Stimulated activated CD4-positive, alpha-beta T cell treated with anti-CD3 and anti-CD28 coated beads, Interleukin-12 subunit alpha, Interleukin-12 subunit beta, amount 100 ng/mL, for 4 hours (primary cell): ENCODE measurements at places on chromosomes 13 and 19.

- DNase-seq, result no peak
These were observed 17.3 kb downstream of the PRKCSH start for GRCh38 chr19:11452620-11453310.

GRCh38 chr19:21202865-21203494 is 61.1 kb downstream of the ZNF431 start:
- no peak for DNase-seq

- DNase-seq, result no peak
These were observed 11.1 kb downstream of the ATP4B start for GRCh38 chr13:113646921-113647340.

DNA sequence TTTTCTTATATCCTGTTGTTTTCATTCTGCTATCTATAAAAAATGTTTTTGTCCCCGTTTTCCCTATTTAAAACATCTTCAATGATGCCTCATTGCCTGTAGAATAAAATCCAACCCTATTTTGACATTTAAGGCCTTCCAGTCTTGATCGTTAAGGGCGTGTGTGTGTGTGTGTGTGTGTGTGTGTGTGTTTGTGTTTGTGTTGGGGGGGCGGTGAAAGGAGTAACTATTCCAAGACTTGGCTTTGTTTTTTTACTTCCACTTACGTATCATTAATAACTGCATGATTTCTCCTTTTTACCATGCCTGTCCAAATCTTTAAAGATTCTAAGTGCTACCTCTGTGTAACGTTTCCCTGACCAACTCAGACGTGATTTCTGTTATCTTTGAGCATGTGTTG is 784 bp downstream of the PIBF1 start:
- no peak for DNase-seq

- no peak for DNase-seq
These were observed 83.1 kb downstream of the ALOX5AP start for GRCh38 chr13:30818323-30818960.

DNA sequence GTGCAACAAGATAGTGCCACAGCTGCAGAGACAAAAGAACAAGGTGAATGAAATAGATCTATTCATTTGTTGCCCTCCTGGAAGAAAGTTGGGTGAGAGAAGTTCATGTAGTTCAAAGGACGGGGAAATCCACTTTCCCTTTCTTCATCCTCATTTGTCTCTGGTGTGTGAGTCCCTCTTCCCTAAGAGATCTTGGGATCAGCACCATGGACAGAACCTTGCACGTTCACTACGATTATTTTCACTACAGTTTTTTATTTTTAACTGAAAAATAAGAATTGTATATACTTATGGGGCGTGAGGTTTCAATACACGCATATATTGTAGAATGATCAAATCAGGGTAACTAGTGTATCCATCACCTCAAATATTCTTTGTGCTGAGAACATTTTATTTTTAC is 29.2 kb downstream of the NLRP5 start:
- no peak for DNase-seq

DNA sequence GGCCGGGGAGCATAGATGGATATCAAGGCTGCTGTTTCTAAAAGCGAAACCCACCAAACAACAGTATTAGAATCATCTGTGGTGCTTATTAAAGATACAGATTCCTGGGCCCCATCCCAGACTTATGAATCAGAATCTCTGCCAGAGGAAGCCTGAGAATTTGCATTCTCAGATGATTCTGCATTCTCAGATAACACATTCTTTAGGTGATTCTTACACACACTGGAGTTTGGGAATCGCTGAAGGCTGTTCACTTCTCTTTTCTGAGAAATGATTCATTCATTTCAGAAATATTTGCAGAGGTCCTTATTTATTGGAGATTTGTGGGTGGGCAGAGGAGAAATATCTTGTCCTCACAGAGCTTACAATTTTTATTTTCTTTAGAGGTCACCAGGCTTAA is 24.4 kb downstream of the ALOX5AP start:
- DNase-seq, result no peak

GRCh38 chr13:44573790-44574465 is 2.2 kb downstream of the TSC22D1 start:
- DNase-seq, result no peak

DNA sequence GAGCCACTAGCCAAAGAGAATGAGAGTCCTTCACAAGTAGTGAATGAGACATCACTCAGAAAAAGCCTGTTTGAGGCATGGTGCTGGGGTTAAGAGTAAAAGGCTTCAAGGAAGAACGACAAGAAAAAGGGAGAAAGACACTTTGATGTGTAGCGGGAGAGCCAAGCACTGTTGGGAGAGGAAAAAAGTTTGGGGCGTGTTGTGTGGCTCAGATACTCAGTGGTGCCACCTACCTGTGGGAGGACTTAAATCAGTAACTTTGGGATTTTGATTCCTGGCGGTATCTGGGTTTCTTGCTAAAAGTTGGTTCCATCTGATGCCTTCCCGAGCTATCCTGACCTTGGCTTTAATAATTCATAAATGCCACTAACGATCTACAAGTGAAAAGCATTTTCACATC is 12.3 kb downstream of the ELSPBP1 start:
- DNase-seq, result no peak

DNA sequence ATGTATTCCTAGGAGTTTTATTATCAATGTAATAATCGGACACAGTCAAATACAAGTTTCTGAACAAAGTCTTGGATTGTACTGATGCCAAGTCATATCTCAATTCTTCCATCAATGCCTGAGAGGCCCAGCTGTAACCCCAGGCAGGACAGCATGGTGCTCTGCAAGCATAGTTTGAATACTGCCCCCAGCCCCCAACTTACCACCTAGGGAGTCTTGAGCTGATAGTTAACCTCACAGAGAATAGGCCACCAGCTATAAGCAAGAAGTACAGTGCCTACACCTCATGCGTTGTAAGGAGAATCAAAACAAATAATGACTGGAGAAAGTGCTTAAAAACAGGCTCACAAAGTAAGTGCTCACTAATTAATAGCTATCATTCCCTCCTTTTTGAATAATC is 2.7 kb downstream of the PROSER1 start:
- no peak for DNase-seq

DNA sequence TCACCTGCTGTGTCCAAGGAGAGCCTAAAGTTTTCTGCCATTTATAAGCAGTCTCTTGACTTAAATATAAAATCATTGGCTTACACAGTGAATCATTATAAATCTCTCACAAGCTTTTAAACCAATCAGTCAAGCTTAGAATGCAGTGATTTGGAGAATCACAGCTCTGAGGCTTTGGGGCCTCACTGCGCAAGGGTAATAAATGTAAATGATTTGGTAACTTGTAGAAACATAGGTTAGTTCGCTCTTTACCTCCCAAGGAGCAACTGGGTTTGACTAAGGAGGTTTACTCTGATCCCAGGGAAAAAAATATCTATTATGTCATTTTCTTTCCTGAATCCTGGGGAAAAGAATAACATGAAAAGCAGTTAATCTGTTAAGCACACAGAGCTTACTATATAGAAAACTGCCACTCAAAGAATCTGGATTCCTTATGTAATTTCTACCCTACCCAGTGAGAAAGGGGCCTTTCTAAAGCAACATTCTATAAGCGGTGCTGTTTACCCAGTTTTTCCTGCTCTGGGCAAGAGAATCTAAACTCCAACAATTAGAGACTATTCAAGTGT is 128.2 kb downstream of the MZT1 start:
- no peak for DNase-seq

GRCh38 chr13:96299235-96299634 is 209.3 kb downstream of the HS6ST3 start:
- DNase-seq, result no peak

DNA sequence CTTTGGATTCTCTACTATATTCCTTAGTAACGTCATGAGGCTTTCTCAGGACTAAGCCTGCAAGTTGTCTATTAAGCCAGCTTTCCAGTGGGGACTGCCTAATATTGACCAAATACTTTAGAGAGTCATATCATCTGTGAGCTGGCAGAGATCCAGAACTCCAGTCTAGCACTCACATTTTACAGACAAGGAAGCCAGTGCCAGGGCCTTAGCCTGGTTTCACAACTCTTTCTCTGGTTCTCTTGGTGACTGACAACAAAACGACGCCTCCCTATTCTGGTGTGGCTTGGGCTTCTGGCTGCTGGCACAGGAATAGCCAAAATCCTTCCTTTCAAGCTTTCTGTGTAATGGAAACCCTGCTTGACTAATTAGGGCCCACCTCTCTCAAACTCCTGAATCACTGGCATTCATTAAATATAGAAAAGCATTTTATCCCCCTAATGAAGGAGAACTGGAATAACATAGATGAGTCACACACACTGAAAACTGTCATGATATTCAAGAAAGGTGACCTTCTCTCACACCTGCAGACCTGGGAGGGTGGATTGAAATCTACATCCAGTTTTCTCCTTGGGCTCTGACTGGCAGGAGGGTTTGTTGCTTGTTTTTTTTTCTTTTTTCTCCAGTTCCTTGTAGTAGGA is 75.2 kb upstream of the UBL3 start:
- no peak for DNase-seq

GRCh38 chr13:37869756-37870488 is at the start of gene TRPC4:
TSS of gene TRPC4 (minus strand) at chr13:37869772. CDS start at chr13:37783333, 86,439 bp downstream.
- no peak for DNase-seq

- DNase-seq, result no peak
These were observed 31.6 kb downstream of the AP1M1 start for GRCh38 chr19:16229322-16229641.

- DNase-seq, result no peak
These were observed 1.2 kb downstream of the F7 start for GRCh38 chr13:113106711-113107351.

- no peak for DNase-seq
These were observed 190.9 kb upstream of the RNF113B start for GRCh38 chr13:98368019-98368418.

DNA sequence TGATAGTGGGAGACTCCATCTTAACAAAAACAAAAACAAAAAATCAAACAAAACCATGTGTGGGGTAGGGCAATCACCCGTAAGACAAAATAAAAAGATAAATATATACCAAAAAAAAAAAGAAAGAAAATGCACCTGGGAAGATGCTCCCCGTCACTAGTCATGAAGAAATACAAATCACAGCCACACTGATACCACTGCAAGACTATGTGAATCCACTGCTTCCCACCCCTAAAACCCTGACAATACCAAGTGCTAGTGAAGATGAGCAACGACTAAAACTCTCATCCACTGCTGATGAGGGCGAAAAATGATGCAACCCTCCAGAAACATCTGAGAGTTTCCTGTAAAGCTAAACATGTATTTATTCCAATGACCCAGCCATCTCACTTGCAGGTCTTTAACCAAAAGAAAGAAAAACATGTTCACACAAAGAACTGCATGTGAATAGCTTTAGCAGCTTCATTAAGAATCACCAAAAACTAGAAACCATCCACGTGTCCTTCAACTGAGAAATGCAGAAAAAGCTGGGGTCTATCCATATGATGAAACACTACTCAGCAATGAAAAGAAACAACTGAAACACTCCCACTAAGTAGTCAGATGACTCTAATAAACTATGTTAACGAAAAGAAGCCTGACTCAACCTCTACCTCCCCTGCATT is 31.7 kb downstream of the BRD4 start:
- DNase-seq, result no peak

DNA sequence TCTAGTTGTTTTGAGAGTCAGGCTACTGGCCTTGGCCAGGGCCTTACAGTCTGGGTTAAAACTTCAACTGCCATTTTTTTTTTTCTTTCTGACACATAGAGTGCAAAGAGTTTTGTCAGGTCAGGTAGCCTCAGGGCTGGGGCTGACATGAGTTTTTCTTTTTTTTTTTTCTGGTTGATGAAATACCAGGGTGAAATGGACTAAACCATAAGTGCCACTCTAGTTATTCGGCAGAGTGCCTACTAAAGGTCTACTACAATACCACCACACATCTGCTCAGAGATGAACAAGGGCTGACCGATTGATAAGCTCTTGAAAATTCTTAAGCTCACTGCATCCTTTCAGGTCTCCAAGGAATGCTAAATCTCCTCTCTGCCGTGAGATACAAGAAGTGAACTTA is 4.4 kb upstream of the ZNF320 start:
- no peak for DNase-seq

DNA sequence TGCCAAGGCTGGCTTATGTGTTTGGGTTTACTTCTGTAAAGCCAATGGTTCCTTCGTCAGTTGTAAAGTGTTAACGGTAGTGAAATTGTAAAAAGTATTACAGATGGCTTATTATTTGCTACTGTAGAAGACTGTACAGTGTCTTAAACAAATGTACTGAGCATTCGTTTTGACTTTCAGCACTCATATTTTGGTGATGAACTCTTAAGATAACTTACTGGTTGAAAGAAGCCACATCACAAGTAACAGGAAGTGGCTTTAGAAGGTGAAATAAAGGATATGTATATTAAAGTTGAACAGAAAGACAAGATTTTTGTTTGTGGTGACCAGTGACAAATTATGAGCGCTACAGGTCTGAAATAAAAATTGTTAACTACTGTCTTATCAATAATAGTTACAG is 64.2 kb downstream of the URI1 start:
- DNase-seq, result no peak

GRCh38 chr19:29383696-29384095 is 142.1 kb upstream of the VSTM2B start:
- no peak for DNase-seq

DNA sequence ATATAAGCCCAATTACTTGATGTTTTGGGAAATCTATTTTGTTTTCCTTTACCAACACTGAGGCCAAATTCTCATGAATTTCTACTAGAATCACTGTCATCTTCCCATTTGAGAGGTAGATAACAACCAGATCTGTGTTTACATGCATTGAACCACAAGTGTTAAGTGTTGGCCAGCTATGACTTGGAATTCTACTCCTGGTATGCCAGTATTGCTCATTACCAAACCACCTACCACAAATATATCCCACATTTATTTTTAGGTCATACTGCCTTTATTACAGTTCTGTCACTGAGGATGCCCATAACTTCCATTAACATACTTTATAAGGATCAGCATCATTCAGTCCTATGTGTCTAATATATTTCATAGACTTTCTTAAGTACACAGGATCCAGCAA is 328.9 kb downstream of the DIAPH3 start:
- DNase-seq, result no peak

DNA sequence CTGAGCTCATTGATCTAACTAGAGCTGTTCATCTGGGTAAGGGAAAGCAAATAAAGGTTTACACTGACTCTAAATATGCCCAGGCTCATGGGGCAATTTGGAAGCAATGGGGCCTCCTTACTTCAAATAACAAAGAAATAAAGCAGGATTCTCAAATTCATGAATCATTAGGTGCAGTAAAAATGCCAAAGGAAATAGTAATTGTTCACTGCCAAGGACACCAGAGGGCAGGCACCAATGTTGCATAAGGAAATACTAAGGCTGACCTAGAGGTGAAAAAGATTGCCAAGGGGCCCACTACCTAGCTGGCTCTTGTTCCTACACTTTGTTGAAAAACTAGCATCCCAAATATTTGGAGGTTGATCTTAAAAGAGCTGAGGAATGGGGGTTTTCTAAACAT is 1686.7 kb upstream of the MIR17HG start:
- DNase-seq, result no peak

- DNase-seq, result no peak
These were observed 495 bp downstream of the DCLK1 start for GRCh38 chr13:36130552-36131221.

DNA sequence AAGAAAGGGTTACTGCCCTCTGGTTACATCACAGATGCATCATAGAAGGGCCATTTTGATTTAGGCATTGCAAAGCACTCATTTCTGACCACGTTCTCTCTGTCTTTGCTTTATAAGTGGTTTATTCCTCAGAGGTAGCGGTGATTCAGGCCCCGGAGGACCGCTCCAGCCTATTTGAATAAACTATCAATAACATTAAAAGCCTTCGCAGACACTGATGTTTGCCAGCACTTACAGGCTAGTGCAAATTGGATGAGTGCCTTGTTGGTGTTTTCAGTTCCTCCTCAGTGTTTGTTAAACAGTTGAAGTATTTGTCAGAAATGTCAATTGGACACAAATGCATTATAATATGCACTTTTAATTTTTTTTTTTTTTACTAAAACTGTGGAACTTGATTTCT is 120.2 kb downstream of the RXFP2 start:
- no peak for DNase-seq
